CD4-positive, alpha-beta T cell treated with Interleukin-2 at 100 ng/mL for 4 hours (primary cell): ENCODE measurements at places on chromosomes 2 and 18.

GRCh38 chr2:9637330-9637729, 6.5 kb upstream of the YWHAQ start:
- no peak for DNase-seq

DNA sequence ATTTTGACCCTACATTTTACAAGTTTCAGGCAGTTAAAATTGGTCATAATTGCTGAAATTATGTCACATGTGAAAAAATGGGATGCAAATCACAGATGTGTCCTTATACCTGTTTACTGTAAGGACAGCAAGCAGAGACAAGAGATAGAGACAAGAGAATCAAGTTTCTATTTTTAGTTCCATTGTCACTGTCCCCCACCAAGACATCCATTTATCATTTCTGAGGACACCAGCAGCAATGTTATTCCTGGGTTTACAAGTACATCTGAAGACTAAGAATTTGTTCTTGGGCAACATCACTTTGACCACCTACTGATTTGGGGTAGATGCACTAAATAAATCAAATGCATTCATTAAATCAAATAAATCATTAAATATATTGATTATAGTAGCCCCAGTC, 1111.7 kb downstream of the DPP10 start:
- no peak for DNase-seq

DNA sequence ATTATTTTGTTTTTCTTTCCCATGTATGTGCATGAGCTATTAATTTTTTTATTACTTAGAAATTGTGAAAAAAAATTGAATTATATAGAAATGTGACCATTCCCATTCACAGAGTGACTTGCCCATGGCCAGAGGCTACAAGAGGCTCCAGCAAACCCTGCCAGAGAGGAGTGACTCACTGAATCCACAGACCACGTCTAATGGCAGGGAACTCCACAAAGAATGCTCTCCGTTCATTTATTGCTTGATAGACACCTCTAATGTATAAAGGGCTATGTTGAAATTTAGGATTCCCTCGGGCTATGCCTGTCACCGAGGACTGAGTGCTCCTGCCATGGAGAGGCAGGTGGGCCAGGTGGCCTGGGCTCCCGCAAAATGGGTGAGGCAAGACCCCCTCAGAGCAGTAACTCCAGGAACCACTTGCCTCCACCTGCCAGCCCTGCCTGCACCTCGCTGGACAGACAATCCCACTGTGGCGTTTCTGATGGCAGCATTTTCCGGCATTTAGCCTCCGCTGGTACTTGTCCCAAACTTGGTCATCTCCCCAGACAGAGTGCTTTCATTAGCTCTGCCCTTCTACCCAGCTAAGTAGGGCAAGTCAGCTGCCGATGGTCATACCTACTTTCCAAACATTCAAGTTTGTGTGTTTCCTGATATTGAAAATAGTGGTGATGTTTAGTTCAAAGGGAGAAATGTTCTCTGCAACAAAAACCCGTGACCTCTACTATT, 200.3 kb downstream of the PRKCE start:
- DNase-seq: no peak

- no peak for DNase-seq
Observed at GRCh38 chr2:98948956-98949739, 13.1 kb upstream of the CRACDL start.

DNA sequence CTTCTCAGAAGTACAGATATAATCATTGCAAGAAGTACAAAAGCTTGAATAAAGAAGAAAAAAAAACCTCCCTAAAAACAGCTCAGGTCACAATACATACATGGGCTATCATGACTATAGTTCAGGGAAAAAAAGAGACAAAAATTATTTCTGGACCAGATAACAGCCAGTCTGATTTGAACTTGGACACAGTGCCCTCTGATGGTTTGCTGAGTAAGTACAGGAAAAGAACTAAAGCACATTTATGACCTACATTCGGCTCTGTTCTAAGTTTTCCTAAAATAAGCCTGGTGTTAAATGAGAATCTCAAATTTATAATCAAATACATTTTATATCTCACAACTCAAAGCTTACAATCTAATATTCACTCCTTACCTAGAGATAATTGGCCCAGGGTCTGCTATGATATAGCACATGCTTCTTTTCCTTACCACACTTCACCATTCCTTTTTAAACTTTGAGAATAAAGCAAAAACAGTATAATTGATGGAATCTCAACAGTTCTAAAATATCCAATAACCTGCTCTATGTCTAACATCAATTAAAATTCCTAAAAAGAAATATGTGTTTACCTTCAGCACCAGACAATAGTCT, 81.1 kb downstream of the RAPH1 start:
- DNase-seq: peak; percentile 53

- DNase-seq: no peak
Observed at GRCh38 chr2:232653441-232653840, 20.0 kb downstream of the EFHD1 start.
